ENCODE measurements at places on chromosomes 7 and 10.

- DNase-seq: no peak
Measured at GRCh38 chr10:16996530-16996964, 133.1 kb downstream of the CUBN start.

GRCh38 chr7:42457663-42458062 lies 220.7 kb upstream of the GLI3 start:
- DNase-seq: no peak

GRCh38 chr7:106538638-106539037 lies 122.3 kb downstream of the CCDC71L start:
- no peak for DNase-seq

GRCh38 chr10:8051851-8052257 lies 2.6 kb upstream of the GATA3 start:
- DNase-seq: no peak

GRCh38 chr7:133869556-133869955 lies 257.6 kb upstream of the LRGUK start:
- no peak for DNase-seq

Data from H4 (cell line).